Activated CD4-positive, alpha-beta T cell treated with anti-CD3 and anti-CD28 coated beads, Interleukin-2, amount 50 U/mL, for 16 hours (primary cell): ENCODE measurements at places on chromosomes 11 and 22.

- DNase-seq: no peak
Observed at GRCh38 chr11:47611348-47611794, 17.2 kb upstream of the C1QTNF4 start.

- no peak for DNase-seq
Observed at GRCh38 chr11:124085583-124085982, 29.7 kb upstream of the VWA5A start.

GRCh38 chr11:69588270-69588669, 52.7 kb upstream of the CCND1 start:
- DNase-seq: no peak

GRCh38 chr22:38861170-38861876, 10.7 kb downstream of the CBX6 start:
- DNase-seq: no peak

GRCh38 chr11:8721609-8722500, 39.3 kb downstream of the RPL27A start:
- no peak for DNase-seq

GRCh38 chr11:117923773-117924172, 5.4 kb downstream of the TMPRSS13 start:
- DNase-seq: no peak

DNA sequence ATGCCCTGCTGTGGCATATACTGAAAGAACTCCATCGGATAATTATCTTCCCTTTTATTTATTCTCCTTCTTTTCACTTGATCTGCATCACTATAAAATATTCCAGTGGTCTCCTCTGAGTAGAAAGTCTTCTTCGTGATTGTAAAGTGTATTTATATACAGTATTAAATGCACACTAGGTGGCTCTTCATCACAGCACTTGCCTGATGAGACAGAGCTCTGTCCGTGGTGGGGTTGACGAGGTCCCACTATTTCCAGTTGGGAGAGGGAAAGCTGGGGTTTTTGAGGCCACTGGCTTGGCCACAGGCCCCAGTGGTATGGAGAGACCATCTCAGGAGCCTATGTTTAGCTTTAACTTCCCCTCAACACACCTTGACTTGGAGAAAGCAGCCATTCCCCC, 31.6 kb upstream of the ZBTB16 start:
- no peak for DNase-seq

DNA sequence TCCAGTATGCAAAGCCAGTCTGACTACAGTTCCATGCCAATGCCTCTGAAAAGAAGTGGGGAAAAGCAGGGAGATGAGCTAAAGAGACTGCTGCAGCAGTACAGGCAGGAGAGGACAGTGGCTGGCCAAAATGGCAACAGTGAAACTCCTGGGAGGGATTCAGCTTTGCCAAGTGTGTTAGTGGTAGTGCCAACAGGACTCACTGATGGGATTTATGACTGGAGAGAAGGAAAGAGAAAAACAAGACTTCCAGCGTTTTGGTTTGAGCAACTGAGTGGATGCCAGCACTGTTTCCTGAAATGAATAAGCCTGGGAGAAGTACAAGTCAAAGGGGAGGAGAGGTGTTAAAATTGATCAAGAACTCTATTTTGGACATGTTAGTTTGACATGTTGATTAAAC, 80.9 kb downstream of the PLEKHA7 start:
- DNase-seq: no peak

- peak; percentile 70 for DNase-seq
Observed at GRCh38 chr11:34633990-34634693, 13.2 kb downstream of the EHF start.

DNA sequence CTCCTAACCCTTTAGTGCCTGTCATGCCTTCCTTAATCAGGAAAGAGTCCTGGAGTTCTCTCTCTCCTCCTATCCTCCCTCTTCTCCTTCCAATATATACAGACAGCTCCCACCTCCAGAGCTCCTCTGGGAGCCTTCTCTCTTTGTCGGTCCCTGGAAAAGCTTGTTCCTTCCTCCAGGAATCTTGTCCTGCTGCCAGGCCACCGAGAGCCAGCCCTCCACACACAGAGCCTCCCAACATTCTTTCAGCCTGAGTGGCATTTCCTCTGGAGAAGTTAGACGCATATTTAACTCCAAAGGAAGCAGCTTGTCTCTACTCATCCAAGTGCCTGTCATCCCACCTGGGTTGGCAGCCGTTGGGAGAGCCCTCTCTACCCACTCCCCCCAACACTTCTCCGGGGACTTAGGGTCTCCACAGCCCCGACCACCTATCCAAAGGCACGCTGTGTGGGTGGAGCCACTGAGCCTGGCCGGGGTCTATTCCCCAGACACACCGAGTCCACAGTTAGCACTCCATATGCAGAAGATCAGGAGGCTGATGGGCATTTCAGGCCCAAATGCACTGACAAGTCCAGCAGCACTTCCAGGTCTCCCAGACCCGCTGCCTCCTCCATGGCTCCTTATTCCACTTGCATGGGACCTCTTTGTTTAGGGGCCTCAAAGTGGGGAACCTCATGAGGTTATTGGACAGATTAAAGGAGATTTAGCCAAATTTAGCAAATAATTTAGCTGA, 31.1 kb downstream of the DKK3 start:
- DNase-seq: no peak

- no peak for DNase-seq
Observed at GRCh38 chr11:61112575-61112974, 10.3 kb downstream of the CD5 start.

DNA sequence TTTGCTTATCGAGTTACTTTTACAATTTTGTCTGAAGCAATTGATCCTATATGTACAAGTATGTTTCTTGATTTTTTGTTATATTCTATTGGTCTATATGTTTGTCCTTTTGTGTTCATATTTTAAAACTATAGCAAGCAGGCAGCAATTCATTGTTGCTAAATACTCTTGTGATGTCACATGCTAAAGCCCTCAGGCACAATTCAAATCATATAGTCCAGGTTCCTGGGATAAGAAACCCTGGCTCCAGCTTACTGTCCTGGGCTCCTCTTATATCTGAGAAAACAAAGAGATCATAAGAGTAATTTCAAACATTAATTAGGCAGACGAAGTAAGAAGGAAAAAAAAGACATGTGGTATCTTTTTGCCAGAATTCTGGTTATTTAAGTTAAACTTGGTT, 6.6 kb upstream of the CCDC83 start:
- DNase-seq: no peak

GRCh38 chr11:47852053-47852452, 3.9 kb upstream of the NUP160 start:
- no peak for DNase-seq

GRCh38 chr11:44992181-44992582, 41.5 kb upstream of the TP53I11 start:
- no peak for DNase-seq

DNA sequence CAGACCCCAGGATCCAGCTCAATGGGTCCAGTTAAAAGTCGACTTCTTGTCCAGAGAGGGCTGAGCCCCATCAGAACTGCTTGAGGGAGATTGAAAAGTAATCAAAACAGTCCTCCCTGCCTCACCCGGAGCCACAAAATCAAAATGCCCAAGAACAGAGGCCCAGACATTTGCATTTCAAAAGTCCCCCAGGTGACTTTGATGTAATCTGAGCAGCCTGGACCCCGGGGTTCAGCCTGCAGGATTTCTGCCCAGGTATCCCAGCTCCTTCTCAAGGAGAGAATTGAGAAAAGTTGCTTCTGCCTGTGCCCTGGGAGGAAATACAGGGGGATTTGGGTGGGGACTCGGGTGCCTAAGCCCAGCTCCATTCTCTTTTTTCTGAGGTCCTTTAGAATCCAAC, 1385.0 kb downstream of the TBC1D22A start:
- no peak for DNase-seq

DNA sequence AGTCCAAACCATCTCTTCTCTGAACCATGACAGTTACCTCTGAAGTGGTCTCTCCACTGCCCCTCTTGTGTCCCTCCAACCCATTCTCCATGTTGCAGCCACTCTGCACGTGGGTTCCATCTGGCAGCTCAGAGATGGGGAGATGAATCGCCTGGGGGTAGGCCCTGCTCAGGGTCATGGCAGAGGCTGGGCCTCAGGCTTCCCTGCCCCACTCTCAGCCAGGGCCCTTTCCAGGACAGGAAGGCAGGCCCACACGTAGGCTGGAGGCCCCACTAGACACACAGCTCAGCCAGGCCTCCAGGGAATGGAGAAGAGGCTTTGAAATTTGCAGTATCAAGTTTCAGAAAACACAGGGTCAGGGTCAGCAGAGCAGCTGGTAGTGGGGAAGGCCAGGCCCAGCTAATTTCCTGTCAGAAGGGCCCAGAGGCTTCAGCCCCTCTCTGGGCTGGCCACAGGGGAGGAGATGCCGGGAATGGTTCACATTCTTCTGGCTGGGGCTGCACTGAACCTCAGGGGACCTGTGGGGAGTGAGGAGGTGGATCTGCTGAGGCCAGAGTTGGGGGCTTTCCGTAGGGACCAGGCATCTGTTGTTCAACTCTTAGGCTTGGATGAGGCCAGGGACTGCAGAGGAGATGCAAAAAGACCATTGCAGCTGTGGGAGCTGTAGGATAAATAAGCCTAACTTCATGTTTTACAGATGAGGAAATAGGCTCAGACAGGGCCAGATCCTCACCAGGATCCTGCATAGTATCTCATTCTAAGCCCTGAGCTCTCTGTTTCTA, 101.6 kb downstream of the SWAP70 start:
- DNase-seq: no peak

- no peak for DNase-seq
Observed at GRCh38 chr11:119460582-119460981, 37.6 kb upstream of the THY1 start.

GRCh38 chr11:76680518-76681425, 10.2 kb upstream of the LRRC32 start:
- DNase-seq: peak; percentile 72

- DNase-seq: no peak
Observed at GRCh38 chr22:46584081-46584921, 35.9 kb upstream of the GRAMD4 start.

GRCh38 chr22:47390026-47390970, 627.8 kb downstream of the TBC1D22A start:
- no peak for DNase-seq

- DNase-seq: no peak
Observed at GRCh38 chr11:26951809-26952515, 42.0 kb upstream of the FIBIN start.

GRCh38 chr22:27719535-27720227, 81.9 kb downstream of the MN1 start:
- peak; percentile 6 for DNase-seq

DNA sequence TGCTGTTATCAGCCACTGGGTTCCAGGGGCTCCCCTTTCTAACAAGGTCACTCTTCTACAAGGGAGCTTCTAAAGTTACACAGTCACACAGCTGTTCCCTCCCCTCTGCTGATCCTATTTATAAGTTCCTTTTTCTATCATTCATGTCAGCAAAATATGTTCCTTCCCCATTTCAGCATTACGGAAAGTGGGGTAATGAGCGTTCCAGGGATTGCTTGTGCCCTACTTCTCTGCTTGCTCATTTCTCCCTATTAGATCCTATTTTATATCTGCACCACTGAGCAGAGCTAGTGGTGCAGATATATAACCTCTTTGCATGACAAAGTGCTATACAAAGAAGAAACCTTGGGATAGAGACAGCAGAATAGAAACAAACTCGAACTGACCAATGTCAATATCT, 22.7 kb upstream of the PLEKHB1 start:
- DNase-seq: no peak

- no peak for DNase-seq
Observed at GRCh38 chr22:41047801-41048211, 44.6 kb upstream of the EP300 start.
